ENCODE measurements at places on chromosomes 7 and 10.

DNA sequence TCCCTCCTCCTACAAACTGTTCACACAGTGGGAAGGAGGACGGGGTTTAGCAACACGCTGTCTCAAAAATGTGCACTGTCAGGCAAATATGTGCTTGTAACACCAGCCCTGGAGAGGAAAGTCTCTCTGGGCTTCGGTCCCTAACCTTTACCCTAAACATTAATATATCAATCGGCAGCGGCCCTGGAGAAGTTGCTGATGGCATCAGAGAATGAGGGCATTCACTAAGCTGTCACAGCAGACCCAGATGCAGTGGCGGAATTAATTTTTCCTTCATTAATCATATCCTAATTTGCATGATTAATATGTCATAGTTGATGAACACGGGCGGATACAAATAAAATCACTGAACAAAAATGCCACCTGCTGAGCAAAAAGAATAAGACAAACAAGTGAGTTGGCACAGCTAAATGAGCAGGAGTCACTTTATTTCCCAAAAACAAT is 45.2 kb upstream of the INSIG1 start:
- peak; percentile 44 for DNase-seq

DNA sequence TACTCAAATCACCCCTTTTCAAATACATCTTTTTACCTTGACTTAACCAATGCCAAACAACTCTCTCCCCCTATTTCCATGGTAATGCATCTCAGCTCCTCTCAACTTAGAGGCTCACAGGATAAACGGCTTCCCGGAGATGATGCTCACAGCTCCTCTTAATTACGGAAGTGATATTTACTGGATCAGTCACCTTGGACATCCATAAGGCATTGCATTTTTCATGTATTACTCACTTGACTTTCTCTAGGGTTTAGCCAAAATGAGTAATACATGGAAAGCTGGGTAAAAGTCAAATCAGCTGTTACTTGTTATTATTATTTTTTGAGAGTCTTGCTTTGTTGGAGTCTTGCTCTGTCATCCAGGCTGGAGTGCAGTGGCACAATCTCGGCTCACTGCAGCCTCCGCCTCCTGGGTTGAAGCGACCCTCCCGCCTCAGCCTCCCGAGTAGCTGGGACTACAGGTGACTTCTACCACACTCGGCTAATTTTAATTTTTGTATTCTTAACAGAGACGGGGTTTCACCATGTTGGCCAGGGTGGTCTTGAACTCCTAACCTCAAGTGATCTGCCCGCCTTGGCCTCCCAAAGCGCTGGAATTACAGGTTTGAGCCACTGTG is 73.3 kb upstream of the RHEB start:
- peak; percentile 97 for DNase-seq

DNA sequence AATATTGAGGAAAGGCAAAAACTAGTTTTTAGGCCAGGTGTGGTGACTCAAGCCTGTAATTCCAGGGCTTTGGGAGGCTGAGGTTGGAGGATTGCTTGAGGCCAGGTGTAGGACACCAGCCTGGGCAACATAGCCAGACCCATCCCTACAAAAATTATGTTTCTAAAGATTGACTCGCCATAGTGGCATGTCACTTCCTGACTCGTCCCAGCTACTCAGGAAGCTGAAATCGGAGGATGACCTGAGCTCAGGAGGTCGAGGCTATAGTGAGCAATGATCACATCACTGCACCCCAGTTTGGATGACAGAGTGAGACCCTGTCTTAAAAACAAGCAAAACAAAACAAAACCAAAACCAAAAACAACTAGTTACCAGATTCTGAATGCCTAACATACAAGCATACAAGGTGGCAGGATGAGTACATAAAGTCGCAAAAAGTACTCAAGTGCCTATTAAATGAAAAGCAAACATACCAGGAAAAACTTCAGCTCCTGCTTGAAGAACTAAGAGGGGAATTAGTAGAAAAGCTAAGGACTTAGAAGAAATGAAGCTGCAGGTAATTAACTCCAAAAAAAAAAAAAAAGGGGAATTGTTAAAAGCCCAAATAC is 14.1 kb downstream of the ZNF398 start:
- peak; percentile 77 for DNase-seq

DNA sequence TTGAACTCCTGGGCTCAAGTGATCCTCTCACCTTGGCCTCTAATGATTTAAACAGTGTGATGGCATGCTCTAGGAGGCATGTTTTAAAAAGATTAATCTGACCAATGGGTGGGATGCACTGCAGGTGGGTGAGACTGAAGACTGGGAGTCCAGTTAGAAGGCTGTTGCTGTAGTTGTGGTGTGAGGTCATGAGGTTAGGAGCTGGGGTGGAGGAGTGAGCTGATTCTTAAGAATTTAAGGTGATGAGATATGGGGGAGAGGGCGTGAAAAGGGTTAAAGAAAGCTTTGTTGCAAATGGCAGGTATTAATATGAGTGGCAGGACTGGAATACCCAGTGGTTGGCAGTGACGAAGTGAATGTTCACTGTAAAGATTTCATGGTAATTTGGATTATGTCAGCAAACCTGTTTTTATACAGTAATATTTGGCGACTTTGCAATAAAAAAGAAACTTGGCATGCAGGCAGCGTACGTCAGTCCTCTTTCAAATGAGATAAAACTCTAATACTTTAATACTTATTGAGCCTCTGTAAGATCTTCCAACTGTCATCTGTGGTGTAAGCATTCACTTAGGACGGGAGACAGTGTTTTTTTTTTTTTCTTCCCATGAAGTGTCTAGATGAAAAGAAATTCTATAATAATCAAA is 72.8 kb upstream of the MTPN start:
- DNase-seq = no peak

DNA sequence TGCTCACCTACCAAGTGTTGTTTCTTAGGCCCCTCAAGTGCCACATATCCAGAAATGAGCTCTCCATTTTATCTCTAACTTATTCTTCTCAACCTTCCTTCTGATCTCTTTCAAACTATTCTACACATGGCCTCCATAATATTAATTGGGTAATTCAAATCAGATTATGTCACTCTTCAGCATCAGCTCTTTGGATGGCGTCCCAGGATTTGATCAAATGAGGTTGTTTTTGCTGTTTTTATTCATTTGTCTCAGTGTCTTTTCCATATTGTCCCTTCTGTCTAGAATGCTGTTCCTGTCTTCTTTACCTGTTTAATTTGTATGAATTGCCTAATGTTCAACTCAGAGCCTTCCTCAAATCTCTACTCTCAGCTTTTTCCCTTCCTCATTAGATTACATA is 234.6 kb upstream of the CXCL12 start:
- no peak for DNase-seq

GRCh38 chr10:88232029-88232895 is 350.9 kb downstream of the RNLS start:
- DNase-seq = peak; percentile 75

- DNase-seq = no peak
These were observed 3.1 kb downstream of the STRA8 start for GRCh38 chr7:135236727-135237126.

DNA sequence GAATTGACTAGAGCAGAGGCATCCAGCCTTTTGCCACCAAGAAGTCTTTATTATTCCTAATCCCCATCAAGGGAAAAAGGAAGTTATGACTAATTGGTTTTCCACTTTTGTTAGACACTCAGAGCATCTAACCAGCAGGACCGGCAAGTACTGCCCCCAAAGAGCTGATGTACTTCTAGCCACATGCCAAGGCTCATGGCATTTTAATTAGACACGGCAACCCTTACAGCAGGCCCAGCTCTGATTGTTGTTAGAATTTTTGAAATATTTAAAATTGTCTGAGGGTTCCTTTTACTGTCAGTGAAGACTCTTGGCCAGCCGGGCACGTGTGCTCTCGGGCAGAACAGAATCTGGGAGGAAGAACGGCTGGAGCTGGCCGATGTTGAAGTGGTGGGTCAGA is 114.8 kb downstream of the SPAG6 start:
- no peak for DNase-seq

DNA sequence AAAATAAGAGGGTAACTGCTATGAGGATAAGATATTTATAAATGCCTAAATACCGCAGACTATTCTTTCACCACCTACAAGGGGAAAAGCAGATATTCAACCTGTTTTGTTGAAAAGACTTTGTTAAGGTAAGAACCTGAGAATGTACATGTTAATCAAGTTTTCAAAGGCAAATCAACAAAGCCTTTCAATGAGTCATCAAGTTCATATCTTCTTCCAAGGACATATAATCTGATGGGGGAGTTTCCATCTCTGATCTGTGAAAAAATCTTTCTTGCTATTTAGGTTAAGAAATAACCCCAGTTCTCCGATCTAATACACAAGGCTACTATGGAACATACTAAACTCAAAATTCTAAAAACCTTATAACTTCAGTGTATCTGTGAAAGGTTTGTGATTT is 40.0 kb upstream of the ANLN start:
- DNase-seq = no peak

- peak; percentile 86 for DNase-seq
These were observed 164.9 kb downstream of the DGKI start for GRCh38 chr7:137681657-137682562.

DNA sequence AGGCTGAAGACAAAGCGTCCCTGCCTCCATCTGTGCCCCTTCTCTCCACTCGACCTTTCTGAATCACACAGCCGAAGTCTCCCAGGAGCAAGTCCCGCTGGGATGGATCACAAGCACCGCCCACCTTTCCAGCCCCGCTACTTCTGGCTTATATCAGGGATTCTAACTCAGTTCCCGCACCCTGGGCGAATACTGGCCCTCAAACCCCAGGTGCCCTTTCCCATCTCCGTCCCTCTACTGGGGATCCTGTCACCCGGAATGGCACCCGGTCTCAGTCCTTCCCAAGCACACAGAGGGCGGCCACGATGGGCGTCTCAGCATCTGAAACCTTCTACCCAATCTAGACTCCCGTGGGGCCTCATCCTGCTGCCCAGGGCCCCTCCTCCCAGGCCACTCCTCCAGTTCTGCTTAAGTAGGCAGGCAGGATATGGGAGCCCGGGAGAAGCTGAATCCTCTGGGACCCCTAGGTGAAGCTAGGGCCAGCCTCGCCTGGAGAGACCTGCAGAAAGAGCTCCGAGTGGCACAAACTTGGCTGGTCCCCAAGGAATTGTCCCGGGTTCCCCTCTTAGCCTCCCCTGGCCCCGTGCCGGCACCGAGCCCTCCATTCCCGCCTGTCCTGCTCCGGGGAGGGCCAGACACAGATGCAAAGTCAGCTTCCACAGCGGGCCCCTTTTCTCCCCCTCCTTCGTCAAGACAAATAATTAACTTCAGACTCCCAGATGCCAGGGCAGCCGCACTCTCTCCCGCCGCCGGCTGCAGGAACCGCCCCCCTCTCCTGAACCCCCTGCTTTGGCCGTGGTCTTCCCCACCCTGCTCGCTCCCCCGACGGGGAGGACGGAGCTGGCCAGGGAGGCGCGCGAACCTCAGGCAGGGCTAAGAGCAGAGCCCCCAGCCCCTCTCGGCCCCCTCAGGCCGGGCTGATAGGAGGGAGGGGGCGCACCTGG is 612 bp downstream of the KCP start:
- DNase-seq = peak; percentile 44

- DNase-seq = no peak
These were observed 33.4 kb downstream of the FOXL3 start for GRCh38 chr7:323410-323809.

- no peak for DNase-seq
These were observed 128.9 kb downstream of the SNX10 start for GRCh38 chr7:26420422-26421019.

DNA sequence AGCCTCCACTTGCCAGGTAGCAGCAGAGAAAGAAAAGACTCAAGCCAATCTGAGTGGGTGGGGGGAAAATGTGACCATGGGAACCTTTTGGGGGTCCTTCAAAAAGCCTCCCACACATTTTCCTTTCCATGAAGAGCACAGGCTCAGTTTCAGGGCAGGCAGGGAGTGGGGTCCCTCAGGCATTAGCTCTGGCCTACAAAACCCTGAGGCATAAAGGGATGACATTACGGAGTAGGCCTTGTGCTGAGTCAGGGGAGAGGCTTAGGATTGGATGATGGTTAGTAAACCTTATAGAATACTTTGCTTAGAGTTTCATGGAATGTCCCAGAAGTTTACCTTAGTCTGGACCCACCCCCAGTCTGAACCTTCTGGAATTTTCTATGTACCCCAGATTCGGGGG is 3.5 kb downstream of the DNAJC30 start:
- no peak for DNase-seq

DNA sequence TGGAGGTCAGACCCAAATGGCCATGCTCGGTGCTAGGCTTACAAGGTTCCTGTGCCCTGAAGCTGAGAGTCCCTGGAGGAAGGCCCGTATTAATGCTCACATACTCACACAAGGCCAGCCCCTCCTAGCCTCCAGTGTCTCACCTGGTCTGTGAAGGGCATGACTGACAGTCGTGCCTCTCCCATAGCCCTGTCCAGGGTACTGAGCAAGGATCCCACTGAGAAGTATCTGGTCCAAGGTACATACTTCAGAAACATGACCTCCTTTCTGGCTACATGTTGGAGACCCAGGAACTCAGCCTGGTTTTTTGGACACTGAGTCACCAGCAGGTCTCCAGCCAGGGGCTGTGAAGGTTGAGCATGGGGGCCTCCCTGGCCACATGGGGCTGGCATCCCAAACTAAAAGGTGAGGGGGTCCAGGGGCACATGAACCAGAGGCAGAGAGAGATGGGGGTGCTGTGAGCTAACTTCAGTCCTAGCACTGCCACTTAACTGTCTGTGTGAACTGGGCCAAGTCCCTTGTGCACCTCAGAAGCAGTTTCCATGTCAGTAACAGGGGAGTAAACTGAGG is 17.6 kb upstream of the RASGEF1A start:
- peak; percentile 29 for DNase-seq

- DNase-seq = no peak
These were observed 303.5 kb downstream of the OTUD1 start for GRCh38 chr10:23742368-23742767.

DNA sequence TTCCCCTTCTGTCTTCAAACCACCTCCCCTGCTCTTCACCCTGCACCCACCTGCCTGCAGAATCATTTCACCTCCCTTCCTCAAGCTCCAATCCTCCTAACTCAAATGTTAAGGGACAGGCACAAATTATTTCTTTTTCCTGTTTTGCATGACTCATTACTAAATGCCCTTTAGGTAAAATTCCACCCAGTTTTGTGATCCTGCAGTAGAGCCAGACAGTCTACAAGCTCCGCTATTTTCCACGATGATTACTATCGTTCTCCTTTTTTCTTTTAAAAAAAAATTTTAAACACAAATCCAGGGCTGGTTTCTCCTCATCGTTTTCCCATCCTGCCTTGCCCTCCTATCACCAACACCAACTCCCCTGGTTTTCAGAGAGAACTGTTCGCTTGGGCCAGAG is 186.8 kb upstream of the YAE1 start:
- peak; percentile 76 for DNase-seq

- DNase-seq = no peak
These were observed 108.8 kb upstream of the CDK1 start for GRCh38 chr10:60669501-60669900.

DNA sequence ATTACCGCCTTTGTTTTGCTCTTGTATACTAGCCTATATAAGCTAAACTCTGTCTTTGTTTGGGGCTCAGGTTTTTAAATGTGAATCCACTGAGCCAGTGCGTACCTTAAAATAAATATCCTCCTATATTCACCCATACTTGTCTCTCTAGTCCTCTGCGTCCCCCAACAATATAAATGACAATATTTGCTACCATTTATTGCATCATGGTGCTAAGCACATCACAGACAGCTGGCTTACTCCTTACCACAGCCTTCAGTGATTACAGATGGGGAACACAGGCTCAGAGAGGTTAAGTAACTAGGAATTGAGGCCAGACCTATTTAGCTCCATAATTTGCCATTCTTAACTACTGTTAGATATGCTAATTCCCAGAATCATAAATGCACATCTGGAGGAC is 3.4 kb upstream of the ADCK2 start:
- no peak for DNase-seq
